ENCODE measurements at places on chromosomes 7 and 10.

DNA sequence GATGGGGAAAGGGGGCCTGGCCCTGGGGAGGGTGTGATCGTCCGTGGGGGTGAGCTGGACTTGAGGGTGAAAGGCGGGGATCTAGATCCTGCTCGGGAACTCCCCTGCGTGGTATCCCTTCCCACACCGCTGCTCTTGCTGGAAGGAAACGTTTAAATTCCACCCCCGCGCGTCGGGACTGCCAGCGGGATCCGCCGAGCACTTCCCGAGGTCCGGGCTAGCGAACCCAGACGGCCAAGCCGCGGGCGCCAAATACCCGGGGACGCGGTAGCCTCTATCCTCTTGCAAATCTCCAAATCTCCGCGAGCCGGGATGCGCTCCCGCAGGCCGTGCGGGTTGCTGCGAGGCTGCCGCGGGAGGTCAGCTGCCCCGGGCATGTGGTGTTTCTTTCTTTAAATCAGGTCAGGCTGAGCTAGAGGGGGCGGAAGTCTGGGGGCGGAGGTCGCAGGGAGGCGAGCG is 904 bp downstream of the NPTX2 start:
- no peak for DNase-seq

GRCh38 chr7:142800088-142800487 is 29.3 kb downstream of the PRSS2 start:
- no peak for DNase-seq

GRCh38 chr10:29279779-29280487 is 8.9 kb upstream of the LYZL1 start:
- DNase-seq = no peak

DNA sequence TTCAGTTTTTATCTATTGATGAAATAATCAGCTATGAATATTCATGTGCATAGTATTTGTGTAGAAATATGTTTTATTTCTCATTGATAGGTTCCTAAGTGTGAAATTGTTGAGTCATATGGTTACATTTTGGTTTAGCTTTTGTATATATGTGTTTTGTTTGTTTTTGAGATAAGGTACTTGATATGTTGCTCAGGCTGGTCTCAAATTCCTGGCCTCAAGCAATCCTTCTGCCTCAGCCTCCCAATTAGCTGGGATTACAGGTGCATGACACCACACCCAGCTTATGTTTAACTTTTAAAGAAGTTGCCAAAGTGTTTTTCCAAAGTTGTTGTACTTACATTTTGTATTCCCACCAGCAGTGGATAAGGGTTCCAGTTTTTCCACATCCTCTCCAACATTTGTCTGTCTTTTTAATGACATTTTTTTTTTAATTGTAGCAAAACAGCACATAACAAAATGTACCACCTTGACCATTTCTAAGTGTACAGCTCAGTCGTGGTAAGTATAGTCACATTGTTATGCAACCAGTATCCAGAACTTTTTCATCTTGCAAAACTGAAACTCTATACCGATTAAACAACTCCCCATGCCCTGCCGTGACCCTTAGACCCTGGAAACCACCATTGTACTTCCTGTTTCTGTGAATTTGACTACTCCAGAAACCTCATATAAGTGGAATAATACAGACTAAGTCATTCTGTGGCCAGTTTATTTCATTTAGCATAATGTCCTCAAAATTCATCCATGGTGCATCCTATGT is 12.6 kb upstream of the UBE2D1 start:
- no peak for DNase-seq

DNA sequence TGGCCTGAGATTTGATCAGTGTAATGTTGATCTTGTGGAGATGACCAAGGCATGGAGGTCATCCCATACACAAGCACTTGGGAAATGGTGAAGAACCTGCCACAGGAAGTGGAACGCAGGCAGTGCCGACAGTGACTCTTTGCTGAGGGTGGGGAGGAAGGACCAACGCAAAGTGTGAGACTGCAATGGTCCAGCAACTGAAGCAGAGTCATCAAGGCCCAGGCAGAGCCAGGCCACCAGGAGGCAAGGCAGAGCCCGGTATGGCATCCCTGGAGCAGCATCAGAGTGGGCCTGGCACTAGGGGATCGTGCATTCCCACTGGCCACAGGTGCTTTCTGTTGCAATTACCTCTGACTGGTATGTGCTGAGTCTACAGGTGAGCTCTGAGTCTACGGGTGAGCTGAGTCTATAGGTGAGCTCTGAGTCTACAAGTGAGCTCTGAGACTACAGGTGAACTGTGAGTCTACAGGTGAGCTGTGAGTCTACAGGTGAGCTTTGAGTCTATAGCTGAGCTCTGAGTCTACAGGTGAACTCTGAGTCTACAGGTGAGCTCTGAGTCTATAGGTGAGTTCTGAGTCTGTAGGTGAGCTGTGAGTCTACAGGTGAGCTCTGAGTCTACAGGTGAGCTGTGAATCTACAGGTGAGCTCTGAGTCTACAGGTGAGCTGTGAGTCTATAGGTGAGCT is 132.9 kb downstream of the KLF6 start:
- DNase-seq = no peak

DNA sequence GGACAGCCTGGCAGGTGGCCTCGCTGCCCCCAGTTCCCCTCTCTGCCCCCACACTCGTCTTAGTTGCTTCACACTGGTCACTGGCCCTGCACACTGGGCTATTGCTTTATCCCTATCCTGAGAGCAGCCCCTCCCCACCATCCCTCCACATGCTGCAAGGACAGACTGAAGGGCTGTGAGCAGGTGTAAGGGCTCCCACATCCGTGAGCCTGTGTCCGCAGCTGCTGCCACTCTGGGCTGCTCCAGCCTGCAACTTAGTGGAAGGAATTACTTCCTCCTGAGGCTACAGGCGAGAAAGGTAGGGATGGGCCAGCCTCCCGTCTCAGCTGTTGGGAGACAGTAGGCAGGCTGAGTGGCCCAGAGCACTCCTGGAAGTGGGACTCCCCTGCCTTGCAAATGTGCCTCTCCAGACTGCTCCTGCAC is 3.8 kb downstream of the RARRES2 start:
- no peak for DNase-seq

- DNase-seq = no peak
Measured at GRCh38 chr7:129948338-129948737, 4.4 kb downstream of the UBE2H start.

GRCh38 chr7:23696916-23697441 is 13.0 kb upstream of the STK31 start:
- peak; percentile 54 for DNase-seq

DNA sequence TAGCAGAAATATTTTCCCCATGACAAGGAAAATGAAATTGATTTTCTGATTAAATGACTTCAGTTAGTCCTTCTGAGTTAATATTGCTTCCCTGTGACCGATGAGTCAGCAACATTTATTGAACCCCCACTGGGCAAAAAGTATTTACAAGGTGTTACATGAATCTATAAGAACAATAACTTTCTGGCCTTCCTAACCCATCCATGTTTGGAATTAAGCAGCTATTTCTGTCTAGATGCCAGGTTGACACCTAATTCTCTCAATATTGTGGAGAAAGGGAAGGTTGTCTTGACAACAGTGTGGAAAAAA is 112.9 kb upstream of the JAZF1 start:
- DNase-seq = peak; percentile 48

DNA sequence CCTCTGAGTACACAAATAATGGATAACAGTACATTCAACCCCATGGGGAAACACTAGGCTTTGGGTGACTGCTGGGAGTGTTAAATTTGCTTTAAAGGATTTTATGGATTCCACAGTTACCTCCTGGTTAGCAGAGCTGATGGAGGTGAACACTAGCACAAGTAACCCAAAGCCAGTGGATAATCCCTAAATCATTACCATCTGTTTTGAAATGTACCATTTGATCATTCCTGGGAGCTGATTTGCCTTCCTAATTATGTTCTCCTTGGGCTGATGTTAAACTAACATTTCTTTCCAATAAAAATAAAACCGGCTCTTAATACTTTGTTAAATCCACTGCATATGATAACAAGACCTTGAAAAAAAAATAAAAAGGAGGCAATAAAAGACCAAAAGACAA is 493.9 kb downstream of the PLXNA4 start:
- peak; percentile 57 for DNase-seq

DNA sequence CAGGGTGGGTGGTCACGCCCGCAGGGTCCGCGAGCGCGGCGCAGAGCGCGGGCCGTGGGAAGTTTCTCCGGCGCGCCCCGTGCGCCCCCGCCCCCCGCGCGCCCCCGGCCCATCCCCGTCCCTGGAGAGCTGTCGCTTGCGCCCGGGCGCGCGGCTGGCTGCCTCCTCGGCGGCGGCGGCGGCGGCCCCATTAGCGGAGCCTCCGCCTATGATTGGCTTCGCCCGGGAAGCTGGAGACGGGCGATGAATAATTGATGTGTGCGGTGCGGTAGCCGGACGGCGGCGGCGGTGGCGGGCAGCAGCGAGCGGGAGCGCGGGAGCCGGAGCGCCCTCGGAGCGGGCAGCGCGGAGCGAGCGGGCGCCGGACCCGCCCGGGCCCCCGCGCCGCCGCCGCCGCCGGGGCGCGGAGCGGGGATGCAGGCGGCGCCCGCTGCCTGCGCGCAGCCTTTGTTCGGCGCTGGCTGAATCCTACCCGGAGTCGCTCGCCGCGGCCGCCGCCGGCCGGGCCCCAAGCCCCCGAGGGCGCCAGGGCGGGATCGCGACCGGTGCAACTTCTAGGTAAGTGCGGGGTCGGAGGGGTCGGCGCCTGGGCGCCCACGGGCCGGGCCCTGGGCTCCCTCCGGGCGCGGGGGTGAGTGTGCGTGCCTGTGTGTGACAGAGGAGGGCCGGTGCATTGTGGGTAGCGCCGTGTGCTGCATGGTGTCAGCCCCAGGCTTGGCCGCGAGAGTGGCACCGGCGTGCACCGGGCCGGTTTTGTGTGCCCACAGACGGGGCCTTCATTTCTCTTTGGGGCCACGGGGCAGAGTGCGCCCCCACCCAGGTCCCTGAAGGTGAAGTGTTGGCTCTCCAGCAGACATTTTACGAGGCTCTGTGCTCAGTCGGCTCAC is 103.8 kb upstream of the PPIF start:
- DNase-seq = peak; percentile 33

- peak; percentile 3 for DNase-seq
Measured at GRCh38 chr7:155533827-155534690, 12.3 kb downstream of the CNPY1 start.

Data from fibroblast of upper back skin (primary cell).